Skin of body (tissue), 3 donors: ENCODE measurements at places on chromosomes 1 and 21. TPM values are rescaled to one million over a fixed set of nuclear protein-coding genes. Genes with fewer than 3 reads are reported as not detected.

GRCh38 chr1:38608202-38608864 is 251.2 kb downstream of the RRAGC start:
- no peak for DNase-seq

LIPI gene
- total RNA-seq: not detected

DNA sequence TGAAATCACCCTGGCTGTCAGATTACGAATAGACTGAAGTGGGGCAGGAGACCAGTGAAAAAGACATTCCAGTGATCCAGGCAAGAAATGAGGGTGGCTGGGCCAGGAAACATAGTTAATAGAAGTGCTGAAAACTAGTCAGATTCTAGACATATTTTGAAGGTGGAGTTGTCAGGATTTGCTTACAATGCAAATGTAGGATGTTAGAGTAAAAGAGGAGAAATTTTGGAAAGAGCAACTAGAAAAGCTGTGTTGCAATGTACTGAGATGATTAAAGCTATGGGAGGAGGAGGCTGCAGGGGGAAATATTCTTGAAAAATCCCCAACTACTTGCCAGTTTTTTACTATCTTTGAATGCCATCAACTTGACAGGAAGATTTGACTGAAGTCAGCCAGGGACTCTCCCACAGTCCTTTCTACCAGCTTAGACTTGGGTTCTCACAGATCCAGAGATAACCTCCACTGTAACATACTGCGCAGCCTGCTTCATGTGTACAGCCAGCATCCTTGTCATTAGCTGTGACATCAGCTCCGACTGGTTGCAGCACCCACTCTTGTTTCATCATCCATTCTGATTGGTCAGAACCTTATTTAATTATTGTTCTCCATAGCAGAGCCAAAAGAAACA is 109.7 kb downstream of the TSEN15 start:
- peak; percentile 14 for DNase-seq

DNA sequence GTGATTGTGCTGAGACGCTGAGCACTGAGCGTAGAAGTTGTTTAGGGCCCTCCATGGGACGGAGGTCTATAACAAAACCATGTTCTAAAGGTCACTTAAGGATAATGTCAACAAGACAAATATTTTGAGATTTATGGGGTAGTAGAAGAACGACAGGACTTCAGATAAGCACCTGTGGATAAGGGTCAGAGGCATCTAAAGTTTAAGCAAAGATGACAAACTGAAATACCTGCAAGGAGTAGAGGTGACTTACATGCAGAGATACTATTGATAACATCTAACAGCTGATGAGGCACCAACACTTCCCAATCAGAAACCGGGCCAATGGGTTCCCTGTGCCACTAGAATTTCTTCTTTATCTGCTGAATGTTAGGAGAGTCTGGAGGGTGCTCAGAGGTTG is 83.5 kb downstream of the CENPF start:
- DNase-seq: no peak

AQP10 gene
- total RNA-seq: 0.20 TPM

GRCh38 chr1:68359045-68359444 is 90.7 kb downstream of the RPE65 start:
- DNase-seq: no peak

KCNE1 gene
- 3.4 TPM for total RNA-seq

DNA sequence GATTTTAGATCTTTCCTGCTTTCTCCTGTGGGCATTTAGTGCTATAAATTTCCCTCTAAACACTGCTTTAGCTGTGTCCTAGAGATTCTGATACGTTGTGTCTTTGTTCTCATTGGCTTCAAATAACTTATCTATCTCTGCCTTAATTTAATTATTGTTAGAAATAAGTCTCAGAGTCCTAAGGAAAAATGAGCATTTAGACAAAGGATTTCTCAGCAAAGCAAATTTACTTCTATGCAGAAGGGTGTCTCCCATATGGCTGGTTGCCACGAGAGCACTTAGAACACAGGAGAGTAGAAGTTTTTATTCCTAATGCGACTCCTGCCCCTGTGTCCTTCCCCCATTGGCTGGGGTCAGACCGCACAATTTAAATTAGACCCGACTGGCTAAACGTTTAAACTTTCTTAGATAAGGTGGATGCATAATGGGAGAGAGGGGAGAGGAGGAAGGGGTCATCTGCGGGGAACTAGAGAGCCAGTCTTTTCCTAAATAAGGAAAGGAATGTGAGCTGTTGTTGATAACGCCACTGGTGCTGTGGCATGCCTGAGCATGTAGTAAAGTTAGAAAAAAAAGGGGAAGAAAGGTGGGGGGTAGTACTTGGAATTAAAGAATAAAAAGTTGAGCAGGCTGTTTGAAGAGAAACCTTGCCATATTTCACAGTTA is 170.2 kb downstream of the DYRK1A start:
- DNase-seq: no peak

VHLL gene
- not detected for total RNA-seq

- no peak for DNase-seq
Measured at GRCh38 chr1:43914576-43915525, 18.8 kb upstream of the ARTN start.

RPS27 gene
- 2,280 TPM for total RNA-seq

DNA sequence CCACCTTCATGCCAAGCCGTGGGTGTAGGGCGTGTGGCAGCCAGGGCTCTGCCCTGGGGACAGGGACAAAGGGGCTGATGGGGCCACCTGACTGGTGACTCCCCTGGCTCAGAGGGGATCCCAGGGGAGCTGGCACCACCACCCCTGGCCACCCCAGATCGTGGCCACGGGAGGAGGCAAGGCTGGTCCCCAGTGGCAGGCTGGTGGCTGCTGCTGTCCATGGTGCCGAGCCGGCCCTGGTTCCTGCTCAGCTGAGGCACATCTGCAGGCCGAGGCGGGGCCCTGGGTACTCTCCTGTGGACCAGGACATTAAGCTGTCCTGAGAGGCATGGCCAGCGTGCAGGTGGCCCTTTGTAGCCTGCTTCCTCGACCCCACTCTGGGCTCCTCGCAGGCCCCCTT is 6.5 kb downstream of the PLCH2 start:
- DNase-seq: no peak

DNA sequence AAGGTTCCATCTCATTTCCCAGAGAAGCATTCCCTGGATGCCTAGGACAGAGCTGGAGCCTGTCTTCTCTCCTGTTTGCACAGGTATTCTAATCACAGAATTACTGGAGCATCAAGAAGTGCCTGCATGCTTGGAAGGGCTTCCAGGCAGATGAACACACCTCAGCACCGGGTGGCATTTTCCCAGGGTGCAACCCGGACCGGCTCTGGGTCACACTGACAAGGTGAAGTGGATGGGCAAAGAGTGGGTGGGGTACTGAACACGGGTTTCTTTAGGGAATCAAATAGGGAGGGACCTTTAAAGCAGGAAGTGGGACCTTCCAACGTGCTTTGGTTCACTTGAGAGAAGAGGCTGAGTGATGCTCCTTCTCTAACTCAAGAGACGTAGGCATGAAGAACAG is 7.1 kb upstream of the PEF1 start:
- no peak for DNase-seq

AMPD1 gene
- total RNA-seq: 8.2 TPM

- no peak for DNase-seq
Measured at GRCh38 chr21:46158666-46159300, 3.4 kb upstream of the FTCD start.

DNA sequence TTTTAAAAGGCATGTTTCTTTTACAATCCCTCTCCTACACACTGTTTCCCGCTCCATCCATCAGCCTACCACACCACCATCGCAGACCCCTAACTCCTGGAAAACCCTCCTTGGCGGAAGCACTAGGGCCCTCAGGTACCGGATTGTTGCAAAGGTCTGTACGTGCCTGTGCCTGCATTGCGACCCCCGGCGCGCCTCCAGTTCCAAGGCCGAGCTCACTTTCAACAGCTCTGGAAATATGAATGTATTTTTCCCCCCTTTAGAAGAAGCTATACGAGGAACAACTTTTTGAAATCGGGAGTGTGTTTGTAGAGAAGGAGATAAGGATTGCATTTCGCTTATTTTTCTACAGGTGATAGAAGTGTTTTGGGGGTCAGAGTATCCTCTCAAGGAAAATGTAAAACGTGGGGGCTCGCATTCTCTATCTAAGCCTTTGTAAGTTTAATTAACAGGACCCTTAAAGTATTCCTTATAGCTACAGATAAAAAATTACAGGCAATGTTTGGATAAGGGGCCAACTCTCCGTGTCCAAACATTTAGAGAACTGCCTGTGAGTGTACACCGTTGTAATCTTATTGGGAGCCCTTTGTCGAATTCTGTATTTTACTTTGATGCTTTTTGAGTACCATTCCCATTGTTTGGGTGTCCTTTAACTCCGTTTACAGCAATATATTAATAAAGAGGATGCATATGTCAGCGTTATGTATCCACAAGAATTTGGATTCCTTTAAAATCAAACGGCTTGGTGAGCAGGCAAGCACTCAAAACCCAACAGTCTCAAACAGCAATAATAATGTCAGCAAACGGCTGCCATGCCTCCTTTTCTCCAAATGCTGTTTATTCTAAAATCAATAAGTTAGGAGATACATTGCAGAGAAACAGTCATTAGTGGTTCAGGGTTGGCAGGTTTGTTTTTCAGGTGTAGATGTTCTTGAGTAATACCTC is 5.9 kb downstream of the PRRX1 start:
- DNase-seq: no peak

GRCh38 chr1:56377431-56377830 is 201.9 kb downstream of the PLPP3 start:
- DNase-seq: peak; percentile 75

DNA sequence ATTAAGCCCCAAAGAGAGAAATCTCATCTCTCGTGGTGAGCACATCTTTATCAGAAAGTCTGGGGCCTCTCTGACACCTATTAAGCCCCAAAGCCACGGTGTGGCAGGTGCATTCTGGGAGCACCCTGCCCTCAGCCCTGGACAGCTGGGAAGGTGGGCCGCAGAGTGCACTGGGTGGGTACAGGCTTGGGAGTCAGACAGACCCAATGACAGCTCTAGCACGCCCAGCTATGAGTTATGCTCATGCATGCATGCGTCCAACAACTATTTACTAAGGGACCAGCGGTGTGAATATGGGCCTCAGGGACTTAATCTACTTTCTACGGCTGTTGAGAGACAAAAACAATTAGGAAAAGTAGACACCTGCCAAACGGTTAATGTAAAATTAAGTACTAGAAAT is 46.6 kb downstream of the SLC66A1 start:
- no peak for DNase-seq

GRCh38 chr1:153481124-153481523 is 20.7 kb upstream of the S100A7 start:
- DNase-seq: no peak

TEKT2 gene
- 0.39 TPM for total RNA-seq

OR4F29 gene
- total RNA-seq: not detected

NTMT2 gene
- total RNA-seq: not detected

CD5L gene
- 0.39 TPM for total RNA-seq

DNA sequence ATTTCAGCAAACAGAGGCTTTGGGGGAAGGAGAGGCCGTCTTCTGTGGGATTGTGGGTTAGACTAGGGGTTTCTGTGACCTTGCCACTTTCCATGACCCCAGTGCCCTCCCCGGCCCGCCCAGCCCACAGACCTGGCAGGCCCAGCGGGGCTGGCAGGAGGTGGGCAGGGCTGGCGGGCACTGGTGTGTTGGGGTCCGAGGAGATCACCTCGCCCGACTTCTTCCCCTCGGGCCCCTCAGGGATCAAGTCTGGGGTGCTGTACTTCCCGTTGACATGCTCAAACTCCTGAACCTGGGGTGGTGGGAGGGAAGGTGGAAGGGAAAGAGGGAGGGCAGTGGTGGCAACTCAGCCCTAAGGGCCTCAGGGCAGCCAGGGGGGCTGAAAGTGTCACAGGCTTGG is 56.3 kb downstream of the CHD5 start:
- DNase-seq: no peak

GRCh38 chr1:10803971-10804820 is 7.8 kb upstream of the CASZ1 start:
- no peak for DNase-seq

DNA sequence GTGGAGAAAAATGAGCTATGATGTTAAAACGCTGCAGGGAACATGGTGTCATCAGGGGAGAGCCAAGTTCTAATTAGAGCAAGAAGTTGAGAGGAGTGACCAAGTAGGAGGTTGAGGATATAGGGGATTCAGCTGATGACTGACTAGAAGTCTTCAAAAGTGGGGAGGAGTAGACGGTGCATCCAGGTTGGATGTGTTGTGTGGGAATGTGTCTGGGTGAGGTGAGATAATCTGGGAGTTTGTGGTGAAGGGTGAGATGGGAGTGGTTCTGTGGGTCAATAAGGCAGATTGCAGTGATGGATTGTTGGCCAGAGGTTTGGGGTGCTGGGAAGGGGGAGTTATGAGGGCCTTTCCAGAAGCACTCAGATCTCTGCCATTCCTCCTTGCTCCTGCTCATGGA is 72.0 kb upstream of the IRF2BP2 start:
- DNase-seq: no peak

- DNase-seq: no peak
Measured at GRCh38 chr1:53332833-53333232, 5.0 kb upstream of the LRP8 start.

AJAP1 gene
- 0.30 TPM for total RNA-seq

DNA sequence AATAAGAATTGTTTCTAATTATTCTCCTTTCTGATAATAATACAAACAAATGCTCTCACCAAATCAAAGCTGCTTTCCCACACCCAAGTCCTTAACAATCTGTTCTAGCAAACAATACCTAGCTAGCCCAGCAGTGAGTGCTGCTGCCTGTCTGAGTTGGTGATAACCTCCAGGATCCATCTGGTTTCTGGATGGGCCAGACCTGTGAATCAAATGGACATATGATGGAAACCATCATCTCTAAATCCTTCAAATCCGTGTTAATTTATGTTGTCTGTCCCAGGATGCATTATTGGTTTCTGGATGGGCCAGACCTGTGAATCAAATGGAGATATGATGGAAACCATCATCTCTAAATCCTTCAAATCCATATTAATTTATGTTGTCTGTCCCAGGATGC is 1230.0 kb downstream of the AMY1C start:
- DNase-seq: no peak

- no peak for DNase-seq
Measured at GRCh38 chr1:107379826-107380225, 239.0 kb downstream of the NTNG1 start.

DNA sequence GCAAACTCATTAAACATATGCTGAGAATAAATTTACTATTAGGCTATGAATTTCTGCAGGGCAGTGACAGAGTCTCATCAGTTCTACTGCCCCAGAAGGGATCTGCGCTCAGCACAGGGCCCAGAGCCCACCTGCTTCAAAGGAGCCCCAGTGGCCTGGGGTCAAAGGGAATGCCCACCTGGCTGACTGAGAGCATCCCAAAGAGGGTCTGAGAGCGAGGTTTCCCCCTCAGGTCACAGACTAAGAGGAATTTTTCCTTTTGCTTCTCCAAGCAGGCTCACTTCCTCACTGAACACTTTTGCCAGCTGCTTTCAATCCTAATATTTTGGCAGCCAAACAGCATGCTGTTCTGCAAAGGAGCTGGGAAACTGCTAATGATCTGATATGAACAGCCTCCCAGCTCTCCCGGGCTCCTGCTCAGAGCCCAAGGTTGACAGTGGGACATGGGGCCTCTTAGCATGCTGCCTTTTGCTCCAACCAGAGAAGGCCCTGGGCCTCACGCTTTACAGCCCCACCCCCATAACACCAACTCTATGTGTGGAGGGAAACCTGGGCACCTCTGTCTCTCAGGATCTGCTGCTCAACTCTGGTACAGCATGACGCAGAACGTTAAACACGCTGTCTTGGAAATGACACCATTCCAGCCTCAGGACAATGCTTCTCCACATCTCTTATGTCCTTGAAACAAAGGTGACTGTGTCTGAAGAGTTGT is 70.7 kb upstream of the SYT6 start:
- DNase-seq: peak; percentile 41
